Germinal center (tissue), 1 donor: ENCODE measurements at places on chromosomes 1 and 21.

GRCh38 chr1:83571536-83571935 is 427.4 kb downstream of the TTLL7 start:
- DNase-seq, result no peak

DNA sequence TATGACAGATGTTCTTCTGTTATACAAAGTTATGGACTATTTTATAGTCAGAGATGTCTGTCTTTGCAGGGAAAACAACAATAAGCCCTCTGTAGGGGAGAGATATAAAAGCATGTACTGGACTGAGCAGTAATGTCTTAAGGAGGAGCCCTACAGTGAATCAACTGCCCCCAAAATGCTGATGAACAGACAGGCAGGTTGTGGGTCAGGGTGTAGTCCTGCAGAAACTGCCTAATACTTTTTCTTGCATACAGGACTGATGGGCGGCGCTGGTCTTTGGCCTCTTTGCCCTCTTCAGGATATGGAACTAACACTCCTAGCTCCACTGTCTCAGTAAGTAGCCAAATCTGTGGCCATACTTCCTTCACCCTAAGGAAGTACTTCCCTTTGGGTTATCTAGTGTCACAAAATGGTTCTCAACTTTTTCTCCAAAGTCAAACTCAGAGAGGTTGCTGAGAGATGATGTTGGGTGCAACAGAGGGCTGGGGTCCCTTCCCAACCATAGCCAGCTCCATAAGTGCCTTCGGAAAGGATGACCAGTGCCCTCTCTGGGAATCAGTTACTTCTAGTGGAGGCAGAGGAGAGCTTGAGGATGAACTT is 129.8 kb downstream of the PIK3R3 start:
- no peak for DNase-seq

DNA sequence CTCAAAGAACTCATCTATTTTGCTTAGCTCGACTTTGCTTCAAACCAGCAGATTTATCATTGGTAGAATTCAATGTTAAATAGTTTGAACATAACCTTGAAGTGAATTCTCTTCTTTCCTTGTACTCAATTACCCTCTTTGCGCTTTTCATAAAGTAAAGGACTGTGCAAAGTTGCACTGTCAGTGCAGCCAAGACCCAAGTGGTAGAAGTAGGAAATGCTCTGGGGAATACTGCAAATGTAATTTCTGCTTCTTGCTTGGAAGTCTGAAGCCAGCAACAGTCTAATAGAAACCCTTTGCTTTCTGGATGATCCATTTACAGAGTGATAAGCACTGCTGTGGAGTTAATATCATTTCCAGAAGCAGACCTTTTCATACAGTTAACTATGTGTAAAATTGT is 936.7 kb upstream of the TMPRSS15 start:
- no peak for DNase-seq

DNA sequence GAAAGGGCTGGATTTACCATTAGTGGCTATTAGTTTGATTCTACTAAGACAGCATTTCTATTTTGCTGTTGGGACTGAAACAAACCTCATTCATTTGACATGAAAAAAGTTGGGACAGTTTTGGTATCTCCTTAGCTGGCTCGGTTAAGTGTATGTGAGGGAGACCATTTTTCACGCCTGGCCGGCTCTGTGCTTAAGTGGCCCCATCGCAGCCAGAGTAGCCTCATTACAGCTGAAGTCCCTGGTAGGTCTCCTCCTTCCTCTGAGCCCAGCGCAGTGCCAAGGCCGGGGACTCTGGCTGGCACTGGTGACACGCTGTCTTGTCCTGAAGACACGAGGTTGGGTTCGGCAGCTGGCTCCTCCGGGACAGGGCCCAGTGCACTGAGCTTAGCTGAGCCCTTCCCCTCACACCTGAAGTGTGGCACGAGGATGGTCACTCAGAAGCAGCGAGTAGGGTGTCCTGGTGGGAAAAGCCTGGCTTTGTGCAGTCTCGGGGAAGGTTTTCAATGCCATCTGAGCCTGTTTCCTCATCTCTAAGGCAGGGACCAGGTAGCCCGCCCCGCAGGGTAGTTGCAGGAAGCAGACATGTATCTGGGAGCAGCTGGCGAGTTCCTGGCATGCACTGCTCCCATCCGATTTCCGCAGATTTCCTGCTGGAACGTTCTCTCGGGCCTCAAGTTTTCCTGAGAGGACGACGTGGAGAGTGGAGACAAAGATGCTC is 196.5 kb downstream of the DYRK1A start:
- peak; percentile 22 for DNase-seq

GRCh38 chr1:109388884-109389637 is 8.7 kb downstream of the SORT1 start:
- no peak for DNase-seq

GRCh38 chr1:66046415-66046814 is 253.7 kb downstream of the PDE4B start:
- DNase-seq, result no peak

GRCh38 chr1:165330483-165330882 is 26.0 kb downstream of the LMX1A start:
- no peak for DNase-seq

DNA sequence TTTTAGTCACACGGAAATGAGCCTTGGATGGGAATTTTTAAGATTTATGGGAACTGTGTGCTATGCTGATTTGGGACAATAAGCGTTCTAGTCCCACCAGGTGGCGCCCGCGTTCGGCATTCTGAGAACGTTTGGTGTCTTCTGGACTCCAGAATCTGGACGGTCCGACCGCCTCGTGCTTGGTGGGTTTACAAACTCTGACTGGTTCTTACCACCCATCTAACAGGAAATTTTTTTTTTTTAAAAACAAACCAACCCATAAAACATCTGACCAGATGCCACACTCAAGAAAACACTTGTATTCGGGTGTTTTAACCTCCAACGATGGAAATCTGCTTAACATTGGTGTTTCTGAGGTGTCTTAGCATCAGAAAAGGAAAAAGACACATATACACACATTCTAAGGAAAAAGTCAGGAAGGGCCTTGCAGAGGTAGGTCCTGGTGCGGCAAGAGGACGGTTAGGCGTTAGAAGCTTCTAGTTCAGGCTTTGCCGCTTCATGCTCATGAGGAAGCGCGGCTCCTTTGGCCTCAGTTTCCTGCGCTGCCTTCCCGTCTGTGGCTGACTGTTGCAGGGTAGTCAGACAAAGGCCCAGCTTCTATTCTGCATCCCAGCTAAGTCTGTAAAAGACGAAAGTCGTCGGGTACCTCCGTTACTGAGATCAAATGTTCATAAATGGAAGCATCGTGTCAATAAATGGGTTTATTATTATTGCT is 814 bp upstream of the DYRK3 start:
- peak; percentile 55 for DNase-seq

- DNase-seq, result no peak
These were observed 17.3 kb downstream of the PI4KB start for GRCh38 chr1:151309811-151310323.

GRCh38 chr21:37373539-37373938 is 7.0 kb downstream of the DYRK1A start:
- DNase-seq, result no peak
